ENCODE measurements at places on chromosomes 6 and 20.

- DNase-seq: no peak
These were observed 182.1 kb downstream of the ANKRD60 start for GRCh38 chr20:58046311-58046710.

- no peak for DNase-seq
These were observed 71.0 kb downstream of the FUT9 start for GRCh38 chr6:96086745-96087144.

DNA sequence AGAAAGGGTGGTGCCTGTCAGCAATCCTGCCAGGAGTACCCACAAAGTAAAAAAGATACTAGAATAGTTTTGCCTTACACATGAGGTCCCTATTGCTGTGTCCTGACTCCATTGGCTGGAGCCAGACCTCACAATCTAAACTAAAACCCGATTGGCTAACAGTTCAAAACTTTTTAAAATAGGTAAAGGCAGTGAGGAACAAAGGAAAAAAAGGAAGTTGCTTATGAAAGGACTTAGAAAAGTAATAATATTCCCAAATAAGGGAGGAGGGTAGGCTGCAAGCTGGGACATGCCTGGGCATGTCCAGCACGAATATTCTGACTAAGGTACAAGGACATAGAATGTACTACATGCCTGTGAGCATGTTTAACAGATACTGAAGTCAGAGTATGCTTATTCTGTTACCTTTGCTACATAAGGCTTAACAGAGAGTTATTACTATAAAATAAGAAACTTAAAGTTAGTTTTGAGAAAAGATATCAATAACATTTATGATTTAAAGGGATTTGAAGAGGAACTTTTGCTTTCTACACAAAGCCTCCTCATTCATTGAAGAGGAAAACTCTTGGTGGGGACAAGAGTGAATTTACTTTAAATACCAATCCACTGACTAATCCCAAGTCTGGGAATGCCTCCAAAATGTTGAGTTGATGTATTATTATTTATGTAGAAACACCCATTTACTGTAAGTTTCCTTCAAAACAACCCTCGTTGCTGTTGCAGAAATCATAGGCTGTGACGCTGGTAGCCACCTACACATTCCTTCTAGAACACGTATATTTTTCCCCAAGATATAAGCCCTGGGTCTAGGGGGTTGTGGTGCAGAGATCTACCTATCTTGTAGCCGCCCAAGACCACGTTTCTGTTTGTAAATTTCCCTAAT, 8.2 kb upstream of the MTHFD1L start:
- DNase-seq: peak; percentile 96

GRCh38 chr6:56832225-56832624, 122.7 kb upstream of the BEND6 start:
- no peak for DNase-seq

GRCh38 chr6:7224731-7225130, 88.3 kb downstream of the SSR1 start:
- DNase-seq: no peak

GRCh38 chr6:30357678-30358540, 13.0 kb downstream of the RPP21 start:
- peak; percentile 54 for DNase-seq

DNA sequence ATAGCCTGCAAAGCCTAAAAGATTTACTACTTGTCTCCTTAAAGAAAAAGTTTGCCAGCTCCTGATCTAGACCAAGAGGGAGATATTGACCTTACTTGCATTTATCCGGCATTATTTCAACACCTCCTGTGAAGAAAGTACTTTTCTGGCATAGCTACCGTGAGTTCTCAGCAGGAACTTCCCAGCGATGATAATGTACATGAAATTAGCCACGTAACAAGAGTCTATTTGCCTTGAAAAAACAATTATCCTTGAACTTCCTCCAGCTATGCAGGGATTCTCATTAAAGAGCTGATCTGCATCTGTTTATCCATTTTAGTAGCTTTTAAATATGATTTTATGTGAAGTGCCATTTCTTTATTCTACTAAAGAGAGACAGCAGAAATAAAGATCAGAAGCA, 41.7 kb downstream of the ALDH5A1 start:
- no peak for DNase-seq

DNA sequence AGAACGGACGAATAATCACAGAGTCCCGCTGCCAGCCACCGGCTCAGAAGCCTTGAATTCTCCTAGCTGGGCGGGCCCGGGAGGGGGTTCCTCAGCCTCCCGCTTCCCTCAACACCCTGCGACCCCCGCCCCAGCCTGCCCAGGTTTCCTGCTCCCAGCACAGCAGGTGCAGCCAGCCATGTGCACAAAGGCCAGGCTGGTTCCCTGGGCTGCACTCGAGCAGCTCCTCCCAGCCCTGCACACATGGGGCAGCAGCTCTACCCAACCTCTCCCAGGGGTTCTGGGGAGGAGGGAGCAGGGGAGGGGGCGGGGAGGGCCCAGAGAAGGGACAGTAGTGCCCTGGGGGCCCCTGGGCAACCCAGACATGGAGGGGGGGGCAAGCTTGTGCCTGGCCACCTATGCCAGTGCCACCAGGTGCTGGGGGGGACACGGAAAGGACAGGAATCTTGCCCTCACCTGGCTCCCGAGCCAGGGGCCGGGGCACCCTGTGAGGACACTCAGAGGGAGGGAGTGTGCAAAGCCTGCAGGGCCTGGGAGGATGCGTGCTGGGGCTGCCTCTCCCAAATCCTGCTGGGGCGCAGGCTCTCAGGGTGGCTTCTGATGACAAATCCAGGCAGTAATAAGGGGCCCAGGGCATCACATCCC, 1.2 kb upstream of the NTSR1 start:
- DNase-seq: no peak

DNA sequence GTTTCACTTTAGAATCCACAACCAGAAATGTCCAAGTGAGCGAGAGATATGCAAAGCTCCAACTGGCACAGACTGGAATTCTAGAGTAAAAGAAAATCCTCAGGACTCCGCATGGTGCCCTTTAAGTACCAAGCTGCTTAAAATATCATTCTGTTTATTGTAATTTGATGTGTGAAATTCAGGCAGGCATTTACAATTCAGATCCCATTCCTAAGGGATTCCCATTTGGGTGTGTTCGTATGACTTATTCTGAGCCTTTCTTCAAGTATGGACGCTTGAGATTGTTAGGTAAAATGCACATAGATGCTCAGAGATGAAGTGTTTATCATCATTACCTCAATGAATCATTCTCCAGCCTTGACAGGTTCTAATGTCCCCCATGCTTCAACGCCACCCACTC, 99.3 kb upstream of the EEF1E1 start:
- no peak for DNase-seq

- DNase-seq: no peak
These were observed 10.6 kb downstream of the TCF21 start for GRCh38 chr6:133899556-133899955.

DNA sequence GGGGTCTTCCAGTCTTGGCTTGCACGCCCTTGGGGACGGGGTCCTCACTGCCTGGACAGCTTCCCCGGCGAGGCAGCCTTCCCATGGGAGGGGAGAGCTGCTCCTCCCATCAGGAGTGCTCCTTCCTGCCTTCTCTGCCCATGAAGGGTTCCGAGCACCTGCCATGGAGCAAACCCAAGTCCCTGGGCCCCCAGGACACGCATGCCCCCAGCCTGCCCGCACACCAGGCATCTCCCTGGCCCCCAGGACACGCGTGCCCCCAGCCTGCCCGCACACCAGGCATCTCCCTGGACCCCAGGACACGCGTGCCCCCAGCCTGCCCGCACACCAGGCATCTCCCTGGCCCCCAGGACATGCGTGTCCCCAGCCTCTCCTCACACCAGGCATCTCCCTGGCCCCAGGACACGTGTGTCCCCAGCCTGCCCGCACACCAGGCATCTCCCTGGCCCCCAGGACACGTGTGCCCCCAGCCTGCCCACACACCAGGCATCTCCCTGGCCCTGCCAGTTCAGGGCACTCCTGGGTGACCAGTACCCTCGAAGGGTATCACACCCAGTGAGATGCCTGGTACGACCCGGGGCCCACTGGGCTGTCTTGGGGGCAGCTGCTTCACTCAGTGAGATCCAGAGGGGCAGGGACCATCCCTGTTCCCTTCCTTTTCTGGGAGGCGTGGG, 21.7 kb downstream of the COL20A1 start:
- no peak for DNase-seq

Data from A172 (cell line).